Hepatocyte (in vitro differentiated cells): ENCODE measurements at places on chromosomes 6 and 20. TPM values are rescaled to one million over a fixed set of nuclear protein-coding genes. Genes with fewer than 3 reads are reported as not detected.

The TCF21 gene
- polyA plus RNA-seq = 8.2 and 8.6 TPM in 2 replicates

The HLA-G gene
- polyA plus RNA-seq = 2.6 and 2.8 TPM in 2 replicates

The OR12D3 gene
- polyA plus RNA-seq = not detected in 2 replicates

The BANF2 gene
- not detected in 2 replicates for polyA plus RNA-seq

The PXDC1 gene
- 89.2 and 90.8 TPM in 2 replicates for polyA plus RNA-seq

The PRICKLE4 gene
- polyA plus RNA-seq = 0.80 and 1.3 TPM in 2 replicates

The CYP39A1 gene
- polyA plus RNA-seq = 2.8 and 5.2 TPM in 2 replicates

The MDFI gene
- polyA plus RNA-seq = 28.2 and 45.2 TPM in 2 replicates

The FAM209B gene
- 0.26 TPM in 1 of 2 replicates, not detected in the other for polyA plus RNA-seq

The C6orf52 gene
- polyA plus RNA-seq = 6.5 and 6.8 TPM in 2 replicates

The PRDM1 gene
- 13.4 and 18.0 TPM in 2 replicates for polyA plus RNA-seq

The CRIP3 gene
- 1.0 and 1.5 TPM in 2 replicates for polyA plus RNA-seq

The FNDC11 gene
- 0.79 and 2.1 TPM in 2 replicates for polyA plus RNA-seq

DNA sequence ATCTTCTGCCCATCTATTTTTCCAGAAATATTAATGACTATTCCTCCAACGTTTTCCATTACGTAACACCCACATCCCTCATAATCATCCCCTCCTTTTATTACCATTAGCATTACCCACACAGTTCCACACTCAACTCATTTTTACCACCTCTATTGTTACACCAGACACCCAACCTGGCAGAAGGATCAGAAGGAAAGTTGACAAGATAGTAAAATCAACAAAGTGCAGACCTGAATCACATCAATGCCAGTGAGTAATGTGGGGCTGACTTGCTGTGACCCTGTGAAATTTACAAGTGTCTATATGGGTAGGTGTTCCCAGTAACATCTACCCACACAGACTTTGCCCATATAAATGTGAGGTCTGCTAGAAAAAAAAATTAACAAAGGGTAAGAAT, 568.2 kb downstream of the MAFB start:
- no peak for DNase-seq

DNA sequence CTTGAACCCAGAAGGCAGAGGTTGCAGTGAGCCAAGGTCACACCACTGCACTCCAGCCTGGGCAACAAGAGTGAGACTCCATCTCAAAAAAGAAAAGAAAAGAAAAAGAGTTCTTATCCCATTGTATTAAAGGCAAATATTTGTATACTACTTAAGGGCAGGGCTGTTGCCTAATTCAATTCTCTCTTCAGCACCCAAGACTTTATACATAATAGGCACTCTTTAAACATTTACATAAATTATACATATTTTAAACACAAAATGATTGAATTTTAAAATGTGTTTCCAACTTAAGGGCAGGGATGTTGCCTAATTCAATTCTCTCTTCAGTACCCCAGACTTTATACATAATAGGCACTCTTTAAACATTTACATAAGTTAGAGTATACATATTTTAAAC, 424.3 kb upstream of the ARID1B start:
- no peak for DNase-seq

DNA sequence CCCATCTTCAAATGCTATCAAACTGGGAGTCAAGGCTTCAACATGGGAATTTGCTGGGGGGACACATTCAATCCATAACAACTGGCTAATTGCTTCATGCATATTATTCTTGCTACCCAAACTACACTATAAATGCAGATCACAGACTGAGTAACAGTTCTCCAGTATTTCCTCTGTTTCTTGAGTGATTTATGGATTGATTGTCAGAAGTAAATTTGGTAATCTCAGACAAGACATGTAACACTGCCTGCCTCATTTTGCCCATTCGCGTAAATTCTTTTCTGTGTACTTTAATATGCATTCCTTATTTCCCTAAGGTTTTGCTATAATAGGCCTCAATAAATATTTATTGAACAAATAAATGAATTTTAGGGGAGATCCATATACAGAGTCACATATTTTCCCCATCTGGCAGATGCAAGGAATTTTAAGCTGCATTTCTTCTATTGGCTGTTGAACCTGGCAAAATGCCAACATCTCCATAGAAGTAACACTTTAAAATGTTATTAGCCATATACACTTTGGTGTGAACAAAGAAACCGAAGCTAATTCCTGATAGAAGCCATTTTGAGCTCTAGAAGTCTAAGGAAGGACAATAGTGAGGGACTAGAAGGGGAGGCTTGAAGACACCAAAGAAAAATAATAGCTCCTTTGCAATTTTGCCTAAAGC, 98.2 kb downstream of the QRSL1 start:
- DNase-seq = no peak

- DNase-seq = no peak
Observed at GRCh38 chr6:139863346-139863745, 488.9 kb upstream of the CITED2 start.

GRCh38 chr20:13286052-13286451, 65.0 kb downstream of the ISM1 start:
- DNase-seq = no peak

GRCh38 chr20:39800548-39800947, 838.4 kb downstream of the DHX35 start:
- no peak for DNase-seq

DNA sequence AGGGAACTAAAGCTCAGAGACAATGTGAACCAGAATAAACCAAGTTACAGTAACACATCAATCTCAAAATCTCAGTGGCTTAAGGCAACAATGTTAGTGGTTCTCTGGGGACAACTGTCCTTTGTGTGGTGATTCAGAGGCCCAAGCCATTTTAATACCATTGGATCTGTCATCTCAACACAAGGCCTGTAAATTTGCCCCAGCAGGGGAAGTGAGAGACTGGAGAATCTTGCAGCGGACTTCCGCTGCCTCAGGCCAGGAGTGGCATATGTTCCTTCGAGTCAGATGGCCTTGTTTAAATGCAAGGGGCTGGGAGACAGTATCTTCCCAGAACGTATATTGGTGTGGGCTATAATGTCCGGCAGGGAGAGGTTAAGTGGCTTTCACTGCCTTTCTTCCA, 126.0 kb downstream of the CD83 start:
- no peak for DNase-seq

DNA sequence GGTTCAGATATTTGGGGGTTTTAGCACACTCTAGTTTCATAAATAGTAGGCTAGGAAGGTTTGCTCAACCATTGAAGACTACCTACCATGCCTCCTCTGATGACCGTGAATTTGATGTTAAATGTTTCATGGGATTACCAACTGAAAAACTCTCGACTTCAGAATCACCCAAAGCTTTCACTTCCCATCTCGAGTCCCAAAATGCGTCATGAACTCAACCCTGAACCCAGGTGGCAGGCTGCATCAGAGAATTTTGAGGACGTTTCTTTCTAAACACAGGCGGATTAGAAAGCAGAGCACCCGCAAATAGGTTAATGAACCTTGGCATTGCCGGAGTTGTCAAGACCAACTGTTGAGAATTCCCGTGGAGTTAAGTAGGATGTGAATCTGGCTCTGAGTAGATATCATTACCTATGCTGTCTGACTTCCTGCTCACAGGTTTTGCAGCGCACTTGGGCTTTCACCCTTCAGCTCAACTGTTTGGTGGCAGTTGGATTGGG, 98.4 kb upstream of the ADTRP start:
- no peak for DNase-seq

- DNase-seq = no peak
Observed at GRCh38 chr6:40672087-40672486, 84.9 kb upstream of the LRFN2 start.

DNA sequence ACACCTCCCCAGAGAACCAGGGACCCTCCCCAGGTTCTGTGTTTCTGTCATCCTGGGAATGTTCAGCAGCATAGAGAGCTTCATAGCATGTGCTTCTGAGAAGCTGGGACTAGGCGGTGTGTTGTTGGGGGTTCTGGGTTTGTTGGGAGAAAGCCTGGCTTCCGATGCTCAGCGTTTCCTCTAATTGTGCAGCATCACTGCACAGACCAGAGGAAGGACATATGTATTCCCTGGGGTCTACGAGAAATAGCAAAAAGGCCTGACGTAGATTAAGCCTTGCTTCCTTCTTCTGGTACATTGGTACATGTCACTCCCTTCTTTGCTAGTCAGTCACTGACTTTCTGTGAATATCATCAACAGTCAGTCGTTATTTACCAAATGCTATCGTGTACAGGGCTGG, 96.9 kb upstream of the SGK1 start:
- no peak for DNase-seq

GRCh38 chr6:141451511-141452353, 681.0 kb upstream of the GJE1 start:
- no peak for DNase-seq

- no peak for DNase-seq
Observed at GRCh38 chr6:747921-748320, 55.0 kb upstream of the EXOC2 start.

- no peak for DNase-seq
Observed at GRCh38 chr20:51641866-51642265, 99.3 kb upstream of the NFATC2 start.

- DNase-seq = no peak
Observed at GRCh38 chr20:56352345-56353055, 6.3 kb upstream of the FAM210B start.

GRCh38 chr20:23583526-23583925, 15.2 kb upstream of the CST9L start:
- DNase-seq = no peak

GRCh38 chr6:132768051-132768517, 10.4 kb upstream of the VNN2 start:
- peak; percentile 60 for DNase-seq

GRCh38 chr6:32114796-32115195, 5.7 kb upstream of the TNXB start:
- DNase-seq = peak; percentile 56

DNA sequence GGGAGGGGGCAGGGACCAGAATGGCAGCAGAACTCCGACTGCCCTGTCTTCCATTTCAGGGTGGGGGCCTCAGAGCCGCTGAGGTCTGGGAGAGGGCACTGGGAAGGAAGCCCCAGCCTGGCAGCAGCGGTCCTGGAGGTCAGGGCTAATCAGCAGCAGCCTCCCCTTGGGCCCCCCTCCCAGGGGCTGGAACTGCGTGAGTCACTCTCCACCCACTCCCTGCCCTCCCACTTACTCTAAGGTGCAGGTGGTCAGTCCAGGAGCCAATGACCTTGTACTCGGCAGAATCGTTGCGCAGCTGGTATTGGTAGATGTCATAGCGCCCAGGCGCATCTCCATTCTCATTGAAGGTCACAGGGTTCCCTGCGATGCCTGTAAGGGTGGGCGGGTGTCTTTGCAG, 105.9 kb downstream of the GRM4 start:
- no peak for DNase-seq

DNA sequence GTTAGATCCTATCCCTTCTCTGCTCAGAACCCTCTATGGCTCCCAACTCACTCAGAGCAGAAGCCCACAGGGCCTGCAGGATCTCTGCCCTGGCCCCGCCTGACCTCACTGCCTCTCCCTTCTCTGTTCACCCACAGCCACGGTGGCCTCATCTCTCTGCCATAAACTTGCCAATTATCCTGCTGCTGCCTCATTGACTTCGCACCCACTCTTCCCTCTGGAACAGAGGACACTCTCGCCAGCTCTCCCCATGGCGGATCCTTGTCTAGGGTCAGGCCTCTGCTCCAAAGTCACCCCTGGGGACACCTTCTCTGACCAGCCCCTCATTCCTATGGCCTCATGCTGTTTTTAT, 86.4 kb downstream of the CEBPB start:
- no peak for DNase-seq

GRCh38 chr20:33423141-33423834, 20.3 kb downstream of the SNTA1 start:
- peak; percentile 56 for DNase-seq

DNA sequence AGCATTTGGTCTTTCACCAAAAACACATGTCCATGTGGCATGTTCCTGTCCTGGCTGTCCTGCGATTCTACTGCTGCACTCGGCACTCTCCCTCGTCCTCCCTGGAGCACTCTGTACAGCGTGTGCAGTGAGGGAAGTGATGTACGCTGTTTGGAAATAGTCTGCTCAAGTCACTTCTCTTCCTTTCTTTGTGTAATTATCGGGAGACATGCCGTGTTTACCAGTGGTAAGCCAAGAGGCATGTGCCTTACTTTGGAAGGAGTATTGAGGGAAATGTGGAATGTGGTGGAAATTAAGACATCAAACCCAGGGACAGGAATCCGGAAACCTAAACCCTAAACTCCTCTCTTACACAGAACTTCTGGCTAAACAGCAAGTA, 268.5 kb upstream of the FOXQ1 start:
- DNase-seq = no peak

GRCh38 chr6:143592335-143592734, 80.8 kb upstream of the FUCA2 start:
- DNase-seq = peak; percentile 19

- DNase-seq = peak; percentile 28
Observed at GRCh38 chr6:52304983-52305390, 20.4 kb upstream of the MCM3 start.

- DNase-seq = no peak
Observed at GRCh38 chr20:19807191-19807945, 49.3 kb downstream of the RIN2 start.

GRCh38 chr6:149425224-149425623, 25.2 kb downstream of the SUMO4 start:
- DNase-seq = no peak

DNA sequence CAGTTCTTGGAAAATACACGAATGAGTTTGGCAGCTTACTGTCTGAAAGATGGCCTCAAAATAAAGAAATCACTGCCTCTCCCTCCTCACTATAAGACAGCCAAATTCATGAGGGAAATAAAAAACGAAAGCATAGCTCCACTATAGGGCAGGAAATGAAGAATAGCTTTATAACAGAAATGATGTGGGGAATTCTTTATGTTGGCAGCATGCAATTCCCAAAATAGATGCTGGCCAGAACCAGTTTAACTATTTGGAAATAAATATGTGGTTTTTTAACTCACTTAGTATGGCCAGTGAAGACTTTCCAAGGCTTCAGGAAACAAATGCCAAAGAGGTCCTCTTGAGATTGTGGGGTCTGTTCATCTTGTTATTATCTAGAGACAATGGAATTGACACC, 100.5 kb downstream of the TBX18 start:
- no peak for DNase-seq

DNA sequence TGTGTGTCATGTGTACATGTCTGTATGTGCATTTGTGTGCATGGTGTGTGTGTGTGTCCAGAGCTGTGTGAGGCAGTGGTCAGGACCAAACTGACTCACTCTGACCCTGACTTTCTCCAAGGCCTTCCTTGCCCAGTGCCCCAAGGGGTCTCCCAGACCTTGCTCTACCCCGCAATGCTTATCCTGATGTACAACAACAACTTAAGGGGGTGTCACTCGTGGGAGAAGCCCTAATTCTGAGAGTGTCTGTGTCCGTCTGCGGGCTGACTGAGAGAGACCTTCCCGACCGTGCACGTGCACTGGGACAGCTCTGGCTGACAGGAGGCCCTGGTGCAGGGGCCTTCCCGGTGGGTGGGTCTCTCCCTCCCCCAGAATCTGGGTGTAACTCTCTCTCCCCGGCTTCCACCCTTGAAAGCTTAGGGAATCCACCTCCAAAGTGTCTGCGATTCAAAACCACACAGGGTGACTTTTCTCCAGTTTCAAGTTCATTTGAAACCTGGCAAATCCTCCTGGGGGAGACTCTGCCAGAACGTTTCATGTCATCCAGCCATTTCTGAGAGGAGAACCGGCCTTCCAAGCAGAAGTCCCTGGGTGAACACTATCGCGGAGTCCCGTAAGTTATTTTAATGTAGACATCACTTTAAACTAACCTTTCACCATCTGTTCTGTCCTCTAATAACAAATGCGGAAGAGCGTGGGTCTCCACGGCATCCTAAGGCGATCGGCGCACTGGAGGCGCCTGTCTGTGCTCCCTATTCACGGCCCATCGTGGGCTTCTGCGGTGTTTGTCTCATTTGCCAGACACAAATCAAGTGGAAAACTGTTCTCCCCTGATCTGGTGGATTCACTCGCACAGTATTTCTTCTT, 225.5 kb downstream of the TAF4 start:
- no peak for DNase-seq

GRCh38 chr6:114090626-114091025, 119.7 kb upstream of the HDAC2 start:
- no peak for DNase-seq
